Kidney (tissue), 22 donors: ENCODE measurements at places on chromosomes 4 and X. TPM values are rescaled to one million over a fixed set of nuclear protein-coding genes. Genes with fewer than 3 reads are reported as not detected.
A peak's percentile ranks its signal among the peaks of the same experiment; 100 is the strongest.

- no peaks in the 10 kb centered on the region for H3K36me3 ChIP-seq
- no peak overlapping the region for H3K27ac ChIP-seq
- no peak overlapping the region for H3K4me3 ChIP-seq
- peaks cover 6% of the 10 kb centered on the region for H3K27me3 ChIP-seq
- DNase-seq: no peak
Measured at GRCh38 chrX:41655631-41656030, 33.1 kb upstream of the GPR34 start.

- H3K36me3 ChIP-seq: no peaks in the 10 kb centered on the region
Measured at GRCh38 chr4:32073542-32073941, 1353.4 kb downstream of the PCDH7 start.

DNA sequence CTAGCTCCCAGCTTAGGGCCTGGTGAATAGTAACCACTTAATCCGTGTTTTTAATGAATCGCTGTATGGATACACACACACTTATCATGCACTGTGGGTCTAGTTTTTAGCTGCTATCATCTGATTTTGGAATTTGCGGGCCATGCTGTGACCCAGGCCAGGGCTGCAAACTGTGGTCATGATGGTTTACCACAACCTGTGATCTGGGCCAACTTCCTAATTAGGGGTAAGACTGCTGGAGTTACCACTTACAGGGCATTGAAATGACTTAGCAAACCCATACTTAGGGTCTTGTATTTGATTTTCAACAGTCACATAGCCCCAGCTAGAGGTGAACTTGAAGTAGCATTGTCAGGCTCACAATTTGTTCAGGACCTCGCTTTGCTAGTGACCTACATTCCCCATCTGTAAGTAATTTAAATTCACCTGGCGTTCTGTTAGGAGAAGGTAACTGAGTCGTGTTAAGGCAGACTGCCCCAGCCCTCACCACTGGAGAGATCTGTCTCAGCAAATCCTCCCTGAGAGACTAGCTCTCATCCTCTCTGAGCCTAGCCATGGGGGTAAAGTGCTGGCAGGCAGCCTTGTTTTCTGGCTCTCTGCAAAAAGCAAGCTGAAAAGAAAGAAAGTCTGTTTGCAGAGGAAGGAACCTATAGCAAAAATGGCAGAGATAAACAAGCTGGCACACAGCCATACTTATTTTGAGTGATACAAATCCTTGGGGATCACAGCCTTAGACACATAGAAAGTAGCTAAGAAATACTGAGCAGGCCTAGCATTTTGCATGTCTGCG, 33.8 kb upstream of the EGFL6 start:
- no peak overlapping the region for H3K4me3 ChIP-seq
- H3K4me1 ChIP-seq: no peaks in the 10 kb centered on the region
- H3K27me3 ChIP-seq: peaks cover 12% of the 10 kb centered on the region

- H3K36me3 ChIP-seq: no peaks in the 10 kb centered on the region
- peak overlapping the region; percentile 36 for H3K27ac ChIP-seq
- DNase-seq: no peak
Measured at GRCh38 chr4:159282944-159283343, 180.1 kb downstream of the RAPGEF2 start.

DNA sequence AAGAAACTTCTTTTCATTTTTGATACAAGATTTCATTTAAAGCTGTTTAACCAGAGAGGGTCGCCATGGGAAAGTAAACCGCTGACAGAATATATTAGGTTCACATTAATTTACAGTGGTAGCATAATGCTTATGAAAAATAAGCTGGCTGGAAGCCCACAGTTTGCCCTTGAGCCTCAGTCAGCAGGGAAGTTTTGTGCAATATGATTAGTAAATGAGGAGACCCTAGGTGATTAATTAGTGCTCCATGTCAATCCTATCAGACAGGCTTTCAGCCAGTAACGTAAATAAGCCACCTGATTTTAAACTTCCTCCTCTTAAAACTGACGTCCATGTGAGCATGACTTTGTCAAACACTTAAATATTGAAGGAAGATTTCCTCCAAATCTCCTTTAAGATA, 134.2 kb downstream of the TSPAN5 start:
- no peaks in the 10 kb centered on the region for H3K4me1 ChIP-seq
- DNase-seq: no peak
- H3K27ac ChIP-seq: no peak overlapping the region
- no peak overlapping the region for H3K4me3 ChIP-seq

DNA sequence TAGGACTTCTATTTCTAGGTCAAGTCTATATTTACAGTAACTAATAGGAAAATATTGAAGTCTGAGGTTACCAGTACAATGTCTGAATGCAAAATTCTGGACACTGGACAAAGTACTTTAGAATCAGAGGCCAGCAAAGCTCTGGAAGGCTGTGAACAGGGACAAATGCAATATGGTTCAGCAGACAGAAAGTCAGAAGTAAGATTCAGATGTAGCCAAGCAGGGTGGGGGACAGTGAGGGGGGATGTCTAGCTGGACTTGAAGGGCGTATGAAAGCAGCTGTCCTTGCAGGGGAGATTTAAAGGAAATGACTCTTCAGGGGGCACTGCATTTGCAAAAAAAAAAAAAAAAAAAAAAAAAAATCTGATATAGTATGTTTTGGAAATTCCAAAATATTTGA, 2.9 kb downstream of the SORBS2 start:
- no peak for DNase-seq
- H3K4me3 ChIP-seq: peak overlapping the region; percentile 7
- H3K36me3 ChIP-seq: no peaks in the 10 kb centered on the region
- H3K4me1 ChIP-seq: peaks cover under 1% of the 10 kb centered on the region
- H3K27ac ChIP-seq: peak overlapping the region; percentile 40

The SMIM10L2A gene
- 8.2 TPM for polyA plus RNA-seq

The CT83 gene
- polyA plus RNA-seq: not detected

DNA sequence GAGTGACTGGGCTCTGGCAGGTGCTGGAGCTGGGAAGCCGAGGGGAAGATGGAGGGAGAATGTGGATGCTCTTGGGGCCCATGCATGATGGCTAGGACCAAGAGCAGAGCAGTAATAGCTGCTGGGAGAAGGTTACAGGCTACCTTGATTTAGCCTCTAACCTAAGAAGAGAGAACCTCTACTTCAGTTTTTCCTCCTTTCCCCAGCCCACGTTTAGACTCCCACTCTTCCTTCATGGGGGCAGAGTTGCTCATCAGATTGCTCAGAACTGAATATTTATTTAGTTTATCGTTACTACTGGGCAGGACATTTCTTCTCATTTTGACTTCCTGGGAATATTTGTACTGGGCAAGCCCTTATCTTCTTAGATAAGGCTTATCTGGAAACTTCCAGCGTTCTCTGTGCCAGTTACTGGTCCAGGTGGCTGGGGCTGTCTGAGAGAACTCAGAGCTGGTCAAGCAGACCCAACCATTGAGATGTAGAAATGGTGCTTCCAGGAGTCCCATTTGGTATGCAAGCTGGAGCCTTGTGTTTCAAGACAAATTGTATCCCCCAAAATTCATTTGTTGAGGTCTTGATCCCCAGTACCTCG, 442.9 kb upstream of the BOD1L1 start:
- H3K27me3 ChIP-seq: no peaks in the 10 kb centered on the region
- H3K4me3 ChIP-seq: no peak overlapping the region
- no peaks in the 10 kb centered on the region for H3K4me1 ChIP-seq
- H3K36me3 ChIP-seq: no peaks in the 10 kb centered on the region
- no peak overlapping the region for H3K27ac ChIP-seq

GRCh38 chr4:151029537-151029936, 14.5 kb upstream of the LRBA start:
- H3K4me3 ChIP-seq: no peak overlapping the region
- no peaks in the 10 kb centered on the region for H3K27me3 ChIP-seq
- H3K4me1 ChIP-seq: no peaks in the 10 kb centered on the region
- H3K27ac ChIP-seq: no peak overlapping the region

DNA sequence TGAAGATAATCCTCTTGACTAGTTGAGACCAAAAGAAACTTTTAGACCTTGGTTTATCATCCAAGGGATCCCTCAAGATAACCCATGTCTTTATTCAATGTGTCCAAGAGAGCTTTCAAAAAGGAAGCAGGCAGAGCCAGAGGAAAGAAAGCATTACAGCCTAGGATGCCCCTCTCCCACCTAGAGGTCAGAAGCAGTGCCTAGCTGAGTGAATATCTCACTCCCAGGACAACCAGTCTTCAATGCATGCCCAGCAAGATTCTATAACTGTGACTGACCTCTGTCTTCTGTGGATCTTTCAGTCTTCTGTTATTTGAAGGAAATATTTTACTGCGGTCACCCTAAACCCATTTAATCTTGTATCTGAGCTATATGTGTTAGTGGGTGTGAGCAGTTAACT, 537.2 kb upstream of the CPEB2 start:
- H3K27me3 ChIP-seq: no peaks in the 10 kb centered on the region
- H3K36me3 ChIP-seq: no peaks in the 10 kb centered on the region
- no peak for DNase-seq
- no peaks in the 10 kb centered on the region for H3K4me1 ChIP-seq
- no peak overlapping the region for H3K4me3 ChIP-seq
- H3K27ac ChIP-seq: no peak overlapping the region

- H3K27ac ChIP-seq: no peak overlapping the region
- no peaks in the 10 kb centered on the region for H3K27me3 ChIP-seq
- H3K4me3 ChIP-seq: no peak overlapping the region
- H3K36me3 ChIP-seq: no peaks in the 10 kb centered on the region
Measured at GRCh38 chrX:37644381-37645305, 40.9 kb upstream of the XK start.

GRCh38 chrX:136417806-136418205, 69.9 kb upstream of the BRS3 start:
- H3K27ac ChIP-seq: no peak overlapping the region
- DNase-seq: no peak
- H3K4me3 ChIP-seq: no peak overlapping the region
- no peaks in the 10 kb centered on the region for H3K27me3 ChIP-seq

The PABPC5 gene
- polyA plus RNA-seq: 0.26 TPM

DNA sequence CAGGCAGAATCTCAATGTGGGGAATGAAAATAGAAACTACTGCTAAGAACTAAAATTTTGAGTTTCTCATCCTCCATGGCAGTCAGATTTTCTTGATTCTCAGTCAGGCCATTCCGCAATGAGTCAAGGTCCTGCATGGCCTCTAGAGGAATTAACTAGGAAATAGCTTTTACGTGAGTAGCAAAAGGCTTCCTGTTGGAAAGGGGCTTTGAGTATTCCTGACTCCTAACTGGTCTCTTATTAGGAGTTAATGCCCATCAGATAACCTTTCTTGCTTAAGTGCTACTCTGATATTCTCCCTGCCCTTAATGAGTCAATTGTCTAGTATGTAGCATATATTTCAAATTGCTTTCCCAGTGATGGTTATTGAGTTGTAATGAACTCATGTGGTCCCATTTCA, 65.7 kb upstream of the ARHGAP24 start:
- no peaks in the 10 kb centered on the region for H3K27me3 ChIP-seq
- no peaks in the 10 kb centered on the region for H3K4me1 ChIP-seq
- no peak overlapping the region for H3K27ac ChIP-seq
- H3K36me3 ChIP-seq: no peaks in the 10 kb centered on the region
- DNase-seq: no peak

GRCh38 chr4:159077702-159078495, 25.0 kb upstream of the RAPGEF2 start:
- H3K36me3 ChIP-seq: no peaks in the 10 kb centered on the region
- H3K27ac ChIP-seq: no peak overlapping the region
- peak; percentile 46 for DNase-seq
- H3K27me3 ChIP-seq: no peaks in the 10 kb centered on the region

DNA sequence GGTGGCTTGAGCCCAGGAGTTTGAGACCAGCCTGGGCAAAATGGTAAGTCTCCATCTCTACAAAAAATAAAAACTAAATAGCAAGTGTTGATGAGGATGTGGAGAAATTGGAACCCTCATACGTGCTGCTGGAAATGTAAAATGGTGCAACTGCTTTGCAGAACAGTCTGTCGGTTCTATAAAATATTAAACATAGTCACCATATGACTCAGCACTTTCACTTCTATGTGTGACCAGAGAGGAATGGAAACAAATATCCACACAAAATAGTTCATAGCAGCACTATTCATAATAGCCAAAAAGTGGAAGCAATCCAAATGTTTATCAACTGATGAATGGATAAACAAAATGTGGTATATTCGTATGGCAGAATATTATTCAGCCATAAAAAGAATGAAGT, 60.8 kb upstream of the FMR1 start:
- no peaks in the 10 kb centered on the region for H3K4me1 ChIP-seq
- no peak overlapping the region for H3K27ac ChIP-seq
- H3K27me3 ChIP-seq: no peaks in the 10 kb centered on the region
- no peaks in the 10 kb centered on the region for H3K36me3 ChIP-seq
- no peak overlapping the region for H3K4me3 ChIP-seq

DNA sequence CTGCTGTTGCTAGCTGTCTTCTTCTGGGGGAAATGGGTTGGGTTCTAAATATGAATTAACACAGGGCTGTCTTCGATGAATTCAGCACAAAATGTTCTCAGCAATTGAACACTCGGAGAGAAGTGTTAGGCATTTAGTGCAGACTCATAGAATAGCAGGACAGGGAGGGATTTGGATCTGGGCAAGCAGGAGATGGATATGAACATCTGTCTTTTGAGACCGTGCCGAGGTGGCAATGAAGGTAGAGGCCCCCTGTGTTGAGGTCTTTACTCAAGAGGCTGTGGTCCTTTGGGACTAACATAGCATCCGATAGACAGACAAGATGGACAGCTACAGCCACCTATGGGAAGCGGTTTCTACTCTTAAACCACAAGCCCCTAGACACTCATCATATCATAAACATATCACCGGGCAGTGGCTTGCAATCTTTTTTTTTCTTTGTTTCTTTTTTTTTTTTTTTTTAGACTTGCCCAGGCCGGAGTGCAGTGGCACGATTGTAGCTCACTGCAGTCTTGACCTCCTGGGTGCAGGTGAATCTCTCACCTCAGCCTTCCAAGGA, 6.7 kb downstream of the CD99 start:
- H3K36me3 ChIP-seq: no peaks in the 10 kb centered on the region
- H3K27ac ChIP-seq: no peak overlapping the region
- H3K4me3 ChIP-seq: no peak overlapping the region

DNA sequence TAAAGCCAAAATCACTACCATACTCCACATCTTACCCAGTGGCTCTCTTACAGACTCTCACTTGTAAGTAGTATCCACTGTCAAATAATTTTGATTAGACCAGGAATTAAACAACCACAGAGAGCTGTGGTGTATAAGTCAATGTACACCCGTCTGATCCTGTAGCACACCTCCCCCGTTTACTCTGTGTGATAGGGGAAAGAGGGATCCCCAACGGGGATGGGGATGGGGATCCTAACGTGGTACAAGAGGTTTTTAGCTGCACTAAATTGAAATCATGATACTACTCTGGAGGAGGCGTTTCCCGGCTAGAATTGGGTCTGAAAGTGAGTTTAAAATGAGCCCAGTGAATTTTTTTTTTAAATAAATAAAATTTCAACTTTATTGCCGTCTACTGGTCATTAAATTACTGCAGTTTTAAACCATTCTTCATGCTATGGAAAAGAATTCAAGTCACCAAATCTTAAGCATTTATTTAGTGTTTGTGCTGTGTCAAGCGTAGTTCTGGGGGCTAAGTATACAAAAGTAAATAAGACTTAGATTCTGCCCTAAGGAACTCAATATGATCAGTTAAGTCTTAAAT, 76.6 kb downstream of the INTS12 start:
- no peak for DNase-seq
- no peak overlapping the region for H3K27ac ChIP-seq
- no peaks in the 10 kb centered on the region for H3K27me3 ChIP-seq
- no peak overlapping the region for H3K4me3 ChIP-seq
